Common myeloid progenitor, CD34-positive (primary cell): ENCODE measurements at places on chromosomes 6 and 20.

GRCh38 chr20:57528148-57528547, 3.2 kb upstream of the CTCFL start:
- DNase-seq = no peak

GRCh38 chr20:698276-698675, 22.7 kb upstream of the SCRT2 start:
- no peak for DNase-seq

GRCh38 chr6:147246853-147247635, 42.8 kb downstream of the STXBP5 start:
- DNase-seq = no peak

DNA sequence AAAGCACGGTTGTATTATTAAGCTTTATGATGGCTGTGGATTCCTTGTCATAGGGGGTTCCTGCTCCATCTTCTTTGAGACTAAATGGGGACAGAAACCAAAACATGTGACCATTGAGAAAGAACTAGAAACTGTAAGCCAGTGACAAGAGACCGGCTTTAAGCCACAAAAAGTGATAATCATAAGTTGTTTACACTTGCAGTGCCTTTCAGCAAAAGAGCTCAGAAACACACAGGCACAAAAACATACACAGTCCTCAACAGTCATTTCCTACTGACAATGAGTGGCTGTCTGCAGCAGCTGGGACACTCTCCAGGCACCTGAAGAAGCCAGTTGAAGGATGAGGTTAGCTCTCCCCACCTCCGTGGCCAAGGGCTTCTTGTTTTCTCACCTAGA, 20.0 kb upstream of the UBE2J1 start:
- no peak for DNase-seq

DNA sequence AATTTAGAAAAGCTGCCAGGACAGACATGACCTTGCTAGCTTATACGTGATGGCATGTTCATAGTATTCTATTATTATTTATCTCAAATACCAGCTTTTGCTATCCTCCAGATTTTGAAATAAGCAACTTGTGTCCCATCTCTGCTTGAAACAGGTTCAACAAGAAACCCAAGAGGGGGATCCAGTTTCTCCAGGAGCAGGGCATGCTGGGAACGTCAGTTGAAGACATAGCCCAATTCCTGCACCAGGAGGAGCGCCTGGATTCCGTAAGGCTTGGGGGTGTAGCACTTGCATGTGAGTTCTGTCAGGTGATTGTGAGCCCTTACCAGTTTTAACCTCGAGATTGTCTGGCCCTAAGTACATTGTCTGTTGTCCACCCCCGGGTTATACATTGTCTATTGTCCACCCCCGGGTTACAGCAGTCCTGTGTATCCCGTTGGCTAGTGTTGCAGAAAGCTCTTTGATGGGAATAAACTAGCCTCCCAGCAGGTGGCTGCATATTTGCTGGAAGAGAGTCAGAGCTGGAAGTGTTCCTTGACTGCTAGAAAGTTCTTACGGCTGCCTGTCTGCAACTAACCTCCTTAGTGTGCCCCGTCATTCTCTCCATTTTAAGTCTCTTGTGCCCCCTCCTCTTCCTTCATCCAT, 61.4 kb upstream of the CSE1L start:
- DNase-seq = no peak

DNA sequence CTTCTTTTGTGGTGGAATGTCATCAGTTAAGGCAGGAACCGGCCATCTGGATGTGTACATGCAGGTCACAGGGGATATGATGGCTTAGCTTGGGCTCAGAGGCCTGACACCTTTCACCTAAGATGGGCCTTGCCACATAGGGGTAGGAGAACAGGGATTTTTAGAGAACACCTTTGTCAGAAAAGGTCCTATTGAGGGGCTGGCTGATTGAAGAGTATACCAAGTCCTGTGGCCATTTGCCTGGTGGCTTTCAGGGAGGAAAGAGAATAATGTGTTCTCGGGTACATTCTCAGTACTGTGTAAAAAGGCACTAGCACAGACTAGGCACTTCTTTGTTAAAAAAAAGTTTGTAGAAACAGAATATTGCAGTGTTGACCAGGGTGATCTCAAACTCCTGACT, 26.4 kb downstream of the GMPR start:
- no peak for DNase-seq
